ENCODE measurements at places on chromosomes 5 and 9.

GRCh38 chr9:111925017-111925770 lies 28.6 kb downstream of the UGCG start:
- no peak for DNase-seq

DNA sequence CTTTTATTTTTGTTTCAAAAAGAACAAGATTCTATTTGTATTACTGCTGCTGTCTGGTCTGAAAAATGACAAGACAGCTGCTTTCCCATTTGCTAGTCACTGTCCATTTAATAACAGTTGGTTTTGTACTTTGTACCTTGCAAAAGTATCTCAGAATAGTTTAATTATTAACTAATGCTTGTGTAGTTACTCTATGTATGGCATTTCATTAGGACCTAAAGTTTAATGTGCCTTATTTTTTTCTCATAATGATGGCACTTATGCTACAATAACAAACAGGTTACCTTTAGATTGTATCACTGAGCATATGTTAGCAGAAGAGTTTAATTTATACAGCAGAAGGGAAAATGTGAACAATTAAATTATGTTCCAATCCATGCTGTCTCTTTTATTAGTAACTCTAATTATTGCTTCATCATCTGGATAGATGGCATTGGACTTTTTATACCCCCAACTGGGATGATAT lies 134.2 kb downstream of the CDH10 start:
- DNase-seq: no peak

DNA sequence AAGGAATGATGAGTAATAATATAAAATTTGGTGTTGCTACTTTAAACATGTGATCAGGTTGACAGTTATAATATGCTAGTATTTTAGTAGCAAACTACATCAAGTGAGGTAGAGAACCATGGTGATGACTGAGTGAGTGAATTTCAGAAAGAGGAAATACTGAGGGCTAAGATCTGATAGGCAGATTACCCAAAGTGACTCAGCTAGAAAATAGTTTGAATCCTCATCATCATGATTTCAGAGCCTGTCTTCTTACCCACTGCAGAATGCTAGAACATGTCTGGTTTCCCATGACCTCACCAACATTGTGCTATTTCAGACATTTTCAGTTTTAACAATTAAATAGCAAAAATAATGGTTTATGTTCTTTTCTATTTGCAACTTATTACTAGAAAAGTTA lies 602.1 kb downstream of the TAF11L14 start:
- DNase-seq: no peak

GRCh38 chr9:136514022-136514714 lies 31.3 kb upstream of the SEC16A start:
- no peak for DNase-seq

DNA sequence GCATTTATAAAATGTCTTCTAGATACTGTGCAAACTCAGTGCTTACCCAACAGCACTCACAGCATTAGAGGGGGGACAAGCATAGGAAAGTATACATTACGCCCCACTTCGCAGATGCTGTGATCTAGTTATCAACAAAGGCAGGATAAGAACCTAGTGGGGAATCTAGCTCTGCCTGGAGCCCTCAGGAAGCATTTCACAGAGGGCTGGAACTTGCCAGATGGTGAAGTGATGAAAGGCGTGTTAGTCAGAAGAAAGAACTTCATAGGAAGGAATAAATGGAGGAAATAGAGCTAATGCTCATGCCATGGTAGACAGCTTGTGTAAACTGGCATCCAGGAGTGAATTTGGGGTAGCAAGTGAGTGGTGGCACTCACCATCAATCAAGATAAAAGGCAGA lies 25.8 kb downstream of the DIRAS2 start:
- no peak for DNase-seq

- no peak for DNase-seq
These were observed 210.0 kb upstream of the PAPPA start for GRCh38 chr9:115943431-115944165.

- no peak for DNase-seq
These were observed 35.2 kb downstream of the KCNT1 start for GRCh38 chr9:135736979-135737839.

DNA sequence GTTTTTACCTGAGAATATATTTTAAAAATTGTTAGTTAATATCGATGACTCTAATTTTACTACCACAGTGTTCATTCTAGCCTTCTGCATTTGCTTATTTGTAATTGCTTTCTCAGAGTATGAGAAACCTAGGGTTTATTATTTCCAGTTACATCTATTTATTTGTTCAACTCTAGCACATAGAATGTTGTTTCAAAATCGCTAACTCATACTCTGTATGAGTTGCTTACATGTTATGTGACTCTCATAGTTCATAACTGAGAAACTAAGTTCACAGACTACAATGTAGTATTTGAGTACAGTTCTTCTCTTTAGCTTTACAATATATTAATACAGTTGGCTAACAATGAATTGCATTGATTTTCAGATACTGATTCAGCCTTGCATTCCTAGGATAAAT lies 103.2 kb downstream of the MACROH2A1 start:
- no peak for DNase-seq

DNA sequence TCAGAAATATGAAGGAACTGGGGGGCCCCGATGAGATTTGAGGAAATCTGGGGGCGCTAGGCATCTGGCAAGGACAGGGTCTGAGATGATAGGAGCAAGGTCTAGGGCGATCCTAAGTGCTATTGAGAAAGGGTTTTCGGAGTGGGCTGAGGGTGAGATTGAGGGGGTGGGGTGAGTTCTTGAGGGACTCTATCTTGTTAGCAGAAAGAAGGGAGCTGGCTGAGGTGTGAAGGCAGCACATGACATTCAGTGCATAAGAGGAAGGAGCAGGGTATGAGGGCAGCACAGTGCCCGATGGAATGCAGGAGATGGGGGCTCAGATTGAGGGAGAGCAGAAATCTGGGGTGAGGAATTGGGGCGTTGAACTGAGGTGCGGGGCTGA lies 640 bp downstream of the TRIM32 start:
- DNase-seq: no peak

GRCh38 chr9:75147638-75148037 lies 59.3 kb downstream of the OSTF1 start:
- no peak for DNase-seq

DNA sequence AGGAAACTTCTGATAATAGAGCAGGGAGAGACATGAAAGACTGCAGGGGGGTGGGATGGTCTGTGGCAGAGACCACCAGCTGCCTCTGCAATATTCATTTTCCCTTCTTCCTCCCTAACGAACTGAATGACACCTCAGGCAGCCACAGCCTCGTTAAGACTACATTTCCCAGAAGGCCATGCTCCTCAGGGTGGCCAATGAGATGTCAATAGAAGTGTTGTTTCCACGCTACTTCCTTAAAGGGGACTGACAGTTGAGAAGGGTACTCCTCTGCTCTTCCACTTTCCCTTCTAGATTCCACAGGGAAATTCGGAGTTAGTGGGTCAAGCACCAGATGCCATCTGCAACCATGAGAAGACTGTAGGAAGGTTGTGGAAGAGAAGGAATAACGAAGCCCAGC lies 52.0 kb upstream of the DAPK1 start:
- peak; percentile 55 for DNase-seq

GRCh38 chr9:104779334-104779733 lies 15.4 kb downstream of the NIPSNAP3B start:
- DNase-seq: no peak

GRCh38 chr5:321726-322251 lies 275 bp downstream of the AHRR start:
- no peak for DNase-seq

DNA sequence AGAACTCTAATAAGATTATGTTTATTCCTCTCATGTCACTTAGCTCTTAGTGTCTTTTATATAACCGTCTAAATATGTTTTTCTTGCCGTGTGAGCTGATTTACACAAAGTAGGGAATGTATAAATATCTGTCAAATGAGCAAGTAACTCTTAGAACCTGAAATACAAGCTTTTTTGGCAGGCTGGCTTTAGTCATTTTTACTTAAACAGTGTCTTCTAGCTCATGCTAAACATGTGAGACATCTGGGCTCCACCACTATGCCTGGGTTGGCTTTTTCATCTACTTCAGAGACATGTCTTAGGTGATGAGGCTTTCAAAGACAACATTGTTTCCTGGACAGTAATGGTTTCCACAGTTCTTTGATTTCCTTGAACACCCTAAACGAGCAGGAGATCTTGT lies 137.2 kb upstream of the ZNF608 start:
- no peak for DNase-seq

GRCh38 chr5:179279347-179280094 lies 65.7 kb downstream of the ADAMTS2 start:
- no peak for DNase-seq

DNA sequence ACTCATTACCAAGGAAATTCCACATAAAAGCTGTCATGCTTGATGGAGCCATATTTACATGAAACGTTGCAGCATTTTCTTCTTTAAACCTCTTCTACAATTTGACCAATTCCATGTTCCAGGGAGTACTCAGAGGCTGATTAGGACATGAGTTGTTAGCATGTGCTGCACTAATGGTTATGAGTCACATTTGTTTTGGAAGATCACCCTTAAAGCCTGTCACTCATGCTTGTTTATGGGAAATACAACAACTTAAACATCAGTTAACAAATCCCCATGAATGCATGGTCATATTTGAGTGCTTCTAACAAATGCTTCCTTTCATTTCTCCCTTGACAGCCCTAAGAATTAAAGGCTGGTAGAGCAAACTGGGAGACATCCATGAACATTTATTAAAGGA lies 156.1 kb downstream of the GHR start:
- no peak for DNase-seq

- DNase-seq: no peak
These were observed 20.4 kb upstream of the UBAP1 start for GRCh38 chr9:34158362-34158869.

GRCh38 chr9:87793292-87793691 lies 67.4 kb downstream of the CTSL start:
- DNase-seq: no peak

DNA sequence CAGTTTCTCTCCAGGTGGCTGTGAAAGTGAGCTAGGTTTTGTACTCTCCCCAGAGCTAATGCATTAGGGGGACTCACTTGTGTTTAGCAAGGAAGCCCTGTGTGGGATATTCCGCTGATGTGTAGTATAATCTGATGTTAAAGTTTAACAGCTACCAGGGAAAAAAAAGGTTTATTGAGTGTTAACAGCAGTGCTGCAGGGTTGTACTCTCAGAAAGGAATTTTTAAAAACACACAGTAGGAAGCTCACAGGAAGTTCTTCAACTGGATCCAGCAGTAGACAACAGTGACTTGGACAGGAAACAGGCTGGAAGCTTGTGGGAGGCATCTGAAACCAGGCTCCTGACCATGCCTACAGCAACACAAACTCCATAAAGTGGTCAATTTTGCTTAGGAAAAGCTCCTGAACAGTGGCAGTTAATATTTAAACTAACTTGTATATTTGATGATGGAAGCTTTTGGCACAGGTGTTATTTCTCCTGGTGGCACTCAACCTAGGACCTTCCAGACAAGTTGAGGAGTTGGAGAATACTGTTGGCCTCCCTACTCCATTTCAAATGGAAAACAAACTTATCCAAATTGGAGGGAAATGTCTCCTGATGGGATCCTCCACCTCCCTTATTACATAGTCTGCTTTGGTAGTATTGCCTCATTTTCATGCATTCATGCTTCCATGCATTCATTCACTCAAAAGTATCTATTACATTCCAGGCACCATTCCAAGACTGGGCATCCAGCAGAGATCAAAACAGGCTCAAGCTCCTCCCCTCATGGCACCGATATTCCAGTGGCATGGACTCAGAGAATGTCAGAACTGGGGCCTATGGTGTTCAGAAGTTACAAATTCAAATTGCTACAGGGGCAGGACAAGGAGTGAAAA lies 54.7 kb downstream of the FOXD1 start:
- no peak for DNase-seq

DNA sequence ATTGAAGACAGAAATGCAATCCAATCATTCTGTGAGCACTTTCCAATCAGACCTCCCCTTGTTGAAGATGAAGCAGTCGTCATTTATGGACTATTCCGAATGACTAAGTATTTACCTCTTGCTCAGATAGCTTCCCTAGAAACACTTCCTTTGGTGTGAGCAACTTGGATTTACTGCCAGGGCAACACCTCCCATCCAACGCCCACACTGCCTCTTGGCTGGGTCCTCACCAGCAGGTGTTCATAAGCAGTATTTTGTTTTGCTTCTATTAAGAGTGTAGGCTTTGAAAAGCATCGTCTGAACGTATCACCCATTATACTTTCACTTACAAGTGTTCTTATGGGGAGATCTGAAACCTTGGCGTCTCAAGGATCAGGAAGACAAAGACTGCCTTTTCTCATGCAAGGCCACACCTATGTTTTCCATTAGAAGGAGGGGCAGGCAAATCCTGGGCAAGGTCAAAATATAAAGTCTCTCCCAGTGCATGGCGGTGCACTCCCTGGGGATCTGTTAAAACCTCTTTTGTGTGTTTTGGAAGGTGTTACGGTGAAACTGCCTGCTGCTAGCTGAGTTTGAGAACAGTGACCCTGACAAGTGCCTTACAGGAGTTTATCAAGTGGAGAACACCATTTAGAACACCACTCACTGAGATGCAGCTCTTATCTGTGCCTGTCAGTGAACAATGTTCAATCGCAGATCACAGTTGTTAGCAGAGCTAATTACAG lies 10.6 kb upstream of the MARCHF3 start:
- DNase-seq: no peak

DNA sequence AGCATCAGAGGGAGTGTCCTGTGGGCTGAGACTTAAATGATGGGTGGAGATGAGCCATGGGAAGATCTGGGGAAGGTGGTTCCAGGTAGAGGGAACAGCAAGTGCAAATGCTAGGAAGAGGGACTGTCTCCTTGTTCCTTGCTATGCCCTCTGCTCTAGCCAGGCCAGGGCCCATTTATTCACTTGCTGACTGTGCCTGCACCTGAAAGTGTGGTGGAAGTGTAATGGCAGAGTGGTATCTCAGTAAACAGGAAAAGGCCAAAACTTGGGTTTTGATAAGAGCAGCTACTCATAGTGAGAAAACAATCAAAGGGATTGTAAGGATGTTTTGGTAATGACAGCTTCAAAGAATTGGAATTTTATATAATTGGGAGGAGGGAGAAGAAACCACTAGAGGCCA lies 32.4 kb downstream of the TLE4 start:
- no peak for DNase-seq

DNA sequence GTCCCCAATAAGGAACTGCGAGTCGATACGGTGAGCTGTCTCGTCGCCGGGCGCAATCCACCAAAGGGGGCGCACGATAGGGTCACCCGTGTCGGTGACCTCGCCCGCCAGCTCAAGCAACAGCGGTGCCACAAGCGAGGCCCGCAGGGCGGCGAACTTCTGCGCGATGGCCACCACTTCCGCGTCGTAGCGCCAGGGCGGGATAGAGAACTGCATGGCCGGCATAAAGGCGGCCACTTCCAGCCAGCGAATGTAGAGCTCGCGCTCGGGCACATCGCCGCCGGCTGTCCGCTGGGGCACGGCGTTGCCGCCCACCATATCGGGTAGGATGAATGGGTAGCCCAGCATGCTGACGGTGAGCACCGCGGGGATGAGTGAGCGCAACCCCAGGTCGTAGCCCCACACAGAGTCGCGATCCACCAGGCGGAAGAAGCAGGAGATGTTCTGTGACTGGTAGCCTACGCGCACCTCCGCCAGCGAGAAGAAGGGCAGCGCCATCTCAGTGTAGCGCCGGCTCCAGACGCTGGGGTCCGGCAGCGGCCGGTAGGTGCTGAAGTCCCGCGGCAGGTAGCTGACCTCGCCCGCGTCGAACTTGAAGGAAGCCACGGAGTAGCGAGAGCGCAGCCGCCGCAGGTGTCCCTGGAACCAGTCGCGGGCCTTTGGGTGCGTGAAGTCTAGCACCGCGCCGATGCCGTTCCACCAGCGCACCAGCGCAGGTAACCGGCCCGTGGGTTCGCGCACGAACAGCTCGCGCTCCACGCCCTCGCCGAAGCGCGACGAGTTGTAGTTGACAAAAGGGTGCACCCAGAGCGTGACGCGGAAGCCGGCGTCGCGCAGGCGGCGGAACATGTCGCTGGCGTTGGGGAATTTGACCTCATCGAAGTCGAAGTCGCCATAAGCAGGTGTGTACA lies 5.5 kb downstream of the MYORG start:
- no peak for DNase-seq
